Hepatocyte (in vitro differentiated cells): ENCODE measurements at places on chromosomes 1 and 21. TPM values are rescaled to one million over a fixed set of nuclear protein-coding genes. Genes with fewer than 3 reads are reported as not detected.

BLZF1 gene
- 22.3 and 29.6 TPM in 2 replicates for total RNA-seq

RRP1B gene
- total RNA-seq = 19.2 and 20.3 TPM in 2 replicates

ATP13A2 gene
- total RNA-seq = 20.7 and 30.0 TPM in 2 replicates

S100A16 gene
- total RNA-seq = 103 and 129 TPM in 2 replicates

MAB21L3 gene
- 0.24 and 0.47 TPM in 2 replicates for total RNA-seq

IQGAP3 gene
- 4.2 and 5.2 TPM in 2 replicates for total RNA-seq

C1QTNF12 gene
- total RNA-seq = 3.8 and 4.1 TPM in 2 replicates

VCAM1 gene
- total RNA-seq = 82.8 and 85.3 TPM in 2 replicates

S100A1 gene
- 2.7 and 15.0 TPM in 2 replicates for total RNA-seq

CD48 gene
- total RNA-seq = 0.30 and 0.68 TPM in 2 replicates

EPHA2 gene
- 26.7 and 27.3 TPM in 2 replicates for total RNA-seq

ATAD3C gene
- total RNA-seq = 0.10 TPM in 1 of 2 replicates, not detected in the other

RGS5 gene
- 4.6 and 5.0 TPM in 2 replicates for total RNA-seq

- peak; percentile 53 for DNase-seq
Measured at GRCh38 chr21:32457360-32457840, 44.9 kb downstream of the EVA1C start.

DNA sequence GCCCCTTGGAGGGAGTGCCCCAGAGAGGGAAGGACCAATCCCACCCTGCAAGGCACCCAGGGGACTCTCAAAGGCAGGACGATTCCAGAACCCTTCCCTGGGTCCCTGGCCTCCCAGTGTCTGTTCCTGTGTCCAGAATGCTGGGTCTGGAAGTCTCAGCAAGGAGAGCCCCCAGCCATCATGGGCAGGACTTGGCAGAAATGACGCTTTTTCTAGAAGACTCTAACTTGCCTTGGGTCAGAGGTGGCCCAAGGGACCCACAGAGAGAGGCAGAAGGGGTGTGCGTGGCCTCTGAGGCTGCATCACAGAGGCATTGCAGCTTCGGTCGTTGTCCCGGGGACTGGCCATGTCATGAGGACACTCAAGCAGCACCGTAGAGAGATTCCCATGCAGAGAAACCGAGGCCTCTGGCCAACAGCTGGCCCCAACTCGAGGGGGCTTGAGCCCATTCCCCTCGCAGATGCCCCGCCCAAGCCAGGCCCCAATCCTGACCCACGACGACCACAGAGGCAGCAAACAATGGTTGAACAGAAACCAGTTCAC lies 57.8 kb downstream of the WNT9A start:
- no peak for DNase-seq

DNA sequence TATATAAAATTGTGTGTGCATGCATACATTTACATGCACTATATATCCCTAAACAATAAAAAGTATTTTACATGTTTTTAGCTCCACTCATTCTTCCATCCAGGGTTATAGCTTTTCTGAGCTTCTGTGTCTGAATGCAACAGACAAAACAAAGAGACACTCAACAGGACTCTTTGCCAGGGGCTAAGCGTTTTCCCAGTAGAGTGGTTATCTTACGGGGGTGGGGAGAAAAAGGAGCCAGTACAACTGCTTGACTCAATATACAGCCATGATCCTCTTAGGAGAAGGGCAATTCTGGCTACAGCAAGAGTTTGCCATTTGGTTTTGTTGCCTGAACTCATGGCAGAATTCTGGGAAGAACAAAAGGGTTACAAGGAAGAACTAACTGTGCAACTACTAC lies 14.6 kb upstream of the PPP2R5A start:
- no peak for DNase-seq

- DNase-seq = peak; percentile 84
Measured at GRCh38 chr1:210292231-210292871, 36.4 kb upstream of the HHAT start.

- DNase-seq = no peak
Measured at GRCh38 chr1:231763456-231763855, 136.9 kb downstream of the DISC1 start.

DNA sequence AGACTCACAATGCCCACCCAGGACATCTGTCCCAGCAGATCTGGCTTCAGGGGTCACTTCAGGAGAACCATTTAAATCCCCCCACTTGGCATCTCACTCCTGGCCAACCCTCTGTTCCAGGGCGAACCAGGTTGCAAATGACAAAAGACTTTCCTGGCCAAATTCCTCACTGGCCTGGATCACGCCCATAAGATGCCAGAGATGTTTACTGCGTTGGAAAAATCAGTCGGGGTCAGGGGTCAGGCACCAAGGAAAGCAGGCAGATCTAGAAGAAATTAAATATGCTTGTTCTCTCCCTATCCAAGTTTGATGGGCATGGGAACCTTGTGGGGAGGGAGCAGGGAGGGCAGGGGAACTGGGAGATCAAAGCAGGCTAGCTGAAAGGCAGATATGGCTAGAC lies 14.6 kb upstream of the AGTRAP start:
- no peak for DNase-seq

- DNase-seq = no peak
Measured at GRCh38 chr1:168348146-168348709, 67.6 kb downstream of the TBX19 start.

DNA sequence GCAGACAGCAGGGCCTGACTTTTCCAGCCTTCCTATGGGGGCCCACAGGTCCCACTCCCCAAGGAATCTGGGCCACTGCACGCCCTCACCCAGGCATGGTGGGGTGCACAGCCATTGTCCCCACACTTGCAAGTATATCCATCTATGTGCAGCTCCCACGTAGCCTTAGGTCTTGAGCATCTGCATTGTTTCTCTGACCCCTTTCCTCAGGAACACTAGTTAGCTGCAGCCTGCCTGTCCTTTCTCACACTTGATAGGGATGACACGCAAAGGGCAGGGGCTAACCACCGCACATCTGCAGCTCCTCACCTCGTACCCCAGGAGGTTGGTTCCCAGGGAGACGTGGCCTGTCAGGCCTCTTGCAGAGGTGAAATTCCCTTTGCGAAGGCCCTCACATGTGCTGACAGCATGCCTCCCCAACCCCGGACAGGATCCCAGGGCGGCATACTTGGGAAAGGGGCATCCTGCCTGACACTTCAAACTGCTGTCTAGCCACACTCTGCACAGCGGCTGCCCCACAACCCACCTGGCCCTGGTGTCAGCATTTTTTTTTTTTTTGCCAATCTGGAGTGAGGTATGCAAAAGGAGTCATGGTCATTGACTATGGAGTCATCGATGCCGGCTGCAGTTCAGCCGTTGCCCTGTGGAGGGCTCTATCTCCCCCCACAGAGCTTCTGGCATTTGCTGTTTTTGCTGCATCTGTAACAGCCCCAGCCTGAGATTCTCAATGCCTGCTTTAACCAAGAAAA lies 5.0 kb downstream of the JMJD4 start:
- peak; percentile 64 for DNase-seq

- DNase-seq = peak; percentile 38
Measured at GRCh38 chr1:206842854-206843253, 22.6 kb upstream of the IL20 start.

DNA sequence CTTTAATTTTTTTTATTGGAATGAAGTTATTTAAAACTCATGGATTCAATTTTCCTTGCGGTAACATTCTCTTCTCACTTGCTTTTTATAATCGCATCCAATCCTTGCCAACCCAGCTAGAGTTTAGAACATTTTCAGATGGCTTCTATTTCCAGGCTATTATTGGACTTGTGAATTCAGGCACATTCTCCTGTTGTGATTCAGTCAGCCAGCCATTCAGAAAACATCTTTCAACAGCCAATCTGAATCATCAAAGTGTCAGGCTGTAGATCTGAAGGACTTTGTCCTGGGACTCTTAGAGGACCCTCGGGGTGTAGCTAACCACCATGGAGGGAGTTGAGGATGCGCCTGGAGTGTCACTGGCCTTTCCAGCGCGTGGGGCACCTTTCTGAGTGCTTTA lies 92.4 kb downstream of the PRDM2 start:
- no peak for DNase-seq

DNA sequence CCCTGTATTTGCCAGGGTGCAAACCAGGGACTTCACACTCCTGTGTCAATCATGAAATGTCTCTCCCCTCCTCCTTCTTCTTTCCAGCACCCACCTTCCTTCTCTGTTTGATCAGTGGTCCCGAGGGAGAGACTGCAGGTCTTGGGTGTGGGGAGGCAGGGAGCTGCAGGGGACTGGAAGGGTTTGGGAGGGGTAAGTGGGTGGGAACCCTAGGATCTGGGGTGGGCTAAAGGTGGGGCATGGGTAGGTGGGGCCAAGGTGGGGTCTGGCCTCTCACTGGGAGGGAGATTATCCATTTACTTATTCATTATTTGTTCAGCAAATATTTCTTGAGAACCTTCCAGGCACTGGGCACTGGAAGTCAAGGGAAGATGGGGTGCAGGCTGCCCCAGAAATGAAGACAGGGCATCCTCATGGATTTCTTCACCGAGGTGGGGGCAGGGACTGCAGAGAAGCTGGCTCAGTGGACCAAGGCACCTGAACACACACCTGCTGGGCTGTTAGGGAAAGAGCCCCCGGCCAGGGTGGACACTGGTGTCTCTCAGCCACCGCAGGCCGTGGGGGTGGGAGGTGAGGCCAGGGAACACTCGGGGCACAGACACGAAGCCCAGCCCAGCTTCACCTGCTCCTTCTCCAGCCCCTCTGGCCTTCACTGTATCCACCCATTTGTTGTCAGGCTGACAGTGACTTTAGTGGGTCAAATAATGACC lies 193.9 kb upstream of the C1orf174 start:
- no peak for DNase-seq

GRCh38 chr1:39416609-39417008 lies 74.8 kb upstream of the BMP8A start:
- no peak for DNase-seq

GRCh38 chr21:38958323-38958705 lies 152.6 kb downstream of the ETS2 start:
- no peak for DNase-seq

DNA sequence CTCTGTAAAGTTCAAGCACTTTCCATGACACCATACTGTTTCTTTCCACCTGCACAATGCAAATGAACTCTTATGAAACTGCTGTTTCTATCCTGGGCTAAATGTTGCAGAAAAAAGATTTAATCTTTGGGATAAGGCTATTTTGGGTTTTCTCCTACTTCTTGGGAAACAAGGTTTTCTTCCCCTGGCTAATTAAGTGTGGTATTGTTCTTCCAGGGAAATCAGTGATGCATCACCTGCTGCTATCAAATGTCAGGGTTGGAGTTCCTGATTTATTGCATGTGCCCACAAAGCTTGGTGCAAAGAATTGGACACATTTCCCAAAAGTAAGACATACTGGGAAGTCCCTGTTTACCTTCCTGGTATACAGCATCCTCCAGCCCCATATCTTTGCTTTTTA lies 6.0 kb upstream of the RGS4 start:
- no peak for DNase-seq

- DNase-seq = no peak
Measured at GRCh38 chr1:42433369-42433768, 22.5 kb downstream of the ZMYND12 start.

- no peak for DNase-seq
Measured at GRCh38 chr21:32470206-32470605, 57.7 kb downstream of the EVA1C start.

DNA sequence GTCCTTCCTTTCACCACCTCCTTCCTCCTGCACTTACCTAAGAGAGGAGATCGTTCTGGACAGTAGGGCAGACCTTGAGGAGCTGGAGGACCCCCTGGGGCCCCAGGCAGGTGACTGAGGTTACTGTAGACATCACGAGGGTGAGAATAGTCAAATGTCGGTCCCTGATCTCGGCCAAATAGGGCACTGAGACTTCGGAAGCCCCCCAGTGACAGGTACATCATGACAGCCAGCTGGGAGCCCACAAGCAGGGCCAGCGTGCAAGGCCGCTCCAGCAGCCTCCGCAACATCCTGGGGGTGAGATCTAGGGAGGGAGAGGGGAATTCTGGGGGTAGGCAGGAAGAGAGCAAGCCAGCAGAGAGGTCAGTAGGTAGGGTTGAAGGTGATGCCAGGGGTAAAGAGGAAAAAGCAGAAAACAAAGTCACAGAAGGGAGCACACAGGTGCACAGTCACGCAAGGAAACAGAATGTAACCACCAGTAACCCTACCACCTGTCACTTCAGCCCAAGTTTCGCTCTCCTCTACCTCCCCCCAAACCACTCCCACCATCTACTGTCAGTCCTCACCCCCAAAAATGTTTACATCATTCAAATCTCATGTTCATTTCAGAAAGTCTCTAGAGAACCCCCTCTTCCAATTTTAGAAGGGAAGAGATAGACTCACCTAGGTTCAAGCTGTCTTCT lies 1.4 kb downstream of the B4GALT3 start:
- no peak for DNase-seq

- DNase-seq = no peak
Measured at GRCh38 chr1:24596401-24596880, 40.6 kb downstream of the NCMAP start.

GRCh38 chr21:15514073-15514946 lies 215.5 kb upstream of the USP25 start:
- peak; percentile 40 for DNase-seq

DNA sequence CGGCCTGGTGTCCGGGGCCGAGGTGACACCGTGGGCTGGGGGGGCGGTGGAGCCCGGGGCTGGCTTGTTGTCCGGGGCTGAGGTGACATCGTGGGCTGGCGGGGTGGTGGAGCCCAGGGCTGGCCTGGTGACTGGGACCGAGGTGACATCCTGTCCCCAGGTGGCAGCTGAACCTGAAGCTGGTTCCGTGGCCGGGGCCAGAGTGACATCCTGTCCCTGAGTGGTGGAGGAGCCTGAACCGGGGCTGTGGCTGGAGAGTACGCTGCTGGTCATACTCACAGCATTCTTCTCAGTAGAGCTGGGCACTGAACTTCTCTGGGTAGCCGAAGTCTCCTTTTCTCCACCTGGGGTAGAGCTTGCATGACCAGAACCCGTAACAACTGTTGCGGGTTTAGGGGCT lies 15.8 kb downstream of the THBS3 start:
- no peak for DNase-seq

DNA sequence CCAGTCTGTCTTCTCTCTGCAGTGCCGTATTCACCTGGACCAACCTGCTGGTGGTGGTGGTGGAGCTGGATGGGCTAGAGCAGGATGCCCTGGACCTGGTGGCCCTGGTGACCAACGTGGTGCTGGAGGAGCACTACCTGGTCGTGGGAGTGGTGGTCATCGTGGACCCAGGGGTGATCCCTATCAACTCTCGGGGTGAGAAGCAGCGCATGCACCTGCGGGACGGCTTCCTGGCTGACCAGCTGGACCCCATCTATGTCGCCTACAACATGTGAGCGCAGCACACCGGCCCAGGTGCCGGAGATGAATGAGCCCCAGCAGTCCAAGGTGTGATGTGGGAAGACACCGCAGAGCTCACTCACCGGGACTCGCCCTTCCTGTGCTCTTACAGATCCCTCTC lies 37.5 kb downstream of the S100B start:
- DNase-seq = no peak

- DNase-seq = peak; percentile 79
Measured at GRCh38 chr1:22709891-22710700, 543 bp upstream of the EPHB2 start.

GRCh38 chr21:35926003-35926740 lies 134.2 kb downstream of the SETD4 start:
- DNase-seq = no peak

DNA sequence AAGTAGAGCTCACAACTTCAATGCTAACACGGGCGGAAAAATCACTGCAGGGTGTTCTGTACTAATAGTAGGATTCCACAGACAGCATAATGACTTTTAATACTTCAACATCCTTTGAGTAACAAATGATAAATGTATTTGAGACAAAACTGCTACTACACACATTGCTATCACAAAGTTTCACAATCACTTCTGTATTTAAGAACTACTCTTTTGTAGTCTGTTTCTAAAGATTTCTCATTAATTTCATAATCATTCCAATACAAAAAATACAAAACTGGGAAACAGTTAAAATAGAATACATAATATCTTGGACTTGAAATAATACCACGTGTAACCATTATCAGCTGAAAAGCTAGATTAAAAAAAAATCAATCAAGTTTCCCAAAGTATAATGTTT lies 2.7 kb downstream of the HMGN1 start:
- no peak for DNase-seq

GRCh38 chr1:166944186-166944967 lies 31.0 kb downstream of the ILDR2 start:
- DNase-seq = no peak
